NCI-H1105 (cell line): ENCODE measurements at places on chromosomes 11 and 22.

- DNase-seq = no peak
Measured at GRCh38 chr11:91178366-91178765, 955.5 kb upstream of the CHORDC1 start.

GRCh38 chr11:134647066-134647743 is 235.2 kb upstream of the B3GAT1 start:
- no peak for DNase-seq

DNA sequence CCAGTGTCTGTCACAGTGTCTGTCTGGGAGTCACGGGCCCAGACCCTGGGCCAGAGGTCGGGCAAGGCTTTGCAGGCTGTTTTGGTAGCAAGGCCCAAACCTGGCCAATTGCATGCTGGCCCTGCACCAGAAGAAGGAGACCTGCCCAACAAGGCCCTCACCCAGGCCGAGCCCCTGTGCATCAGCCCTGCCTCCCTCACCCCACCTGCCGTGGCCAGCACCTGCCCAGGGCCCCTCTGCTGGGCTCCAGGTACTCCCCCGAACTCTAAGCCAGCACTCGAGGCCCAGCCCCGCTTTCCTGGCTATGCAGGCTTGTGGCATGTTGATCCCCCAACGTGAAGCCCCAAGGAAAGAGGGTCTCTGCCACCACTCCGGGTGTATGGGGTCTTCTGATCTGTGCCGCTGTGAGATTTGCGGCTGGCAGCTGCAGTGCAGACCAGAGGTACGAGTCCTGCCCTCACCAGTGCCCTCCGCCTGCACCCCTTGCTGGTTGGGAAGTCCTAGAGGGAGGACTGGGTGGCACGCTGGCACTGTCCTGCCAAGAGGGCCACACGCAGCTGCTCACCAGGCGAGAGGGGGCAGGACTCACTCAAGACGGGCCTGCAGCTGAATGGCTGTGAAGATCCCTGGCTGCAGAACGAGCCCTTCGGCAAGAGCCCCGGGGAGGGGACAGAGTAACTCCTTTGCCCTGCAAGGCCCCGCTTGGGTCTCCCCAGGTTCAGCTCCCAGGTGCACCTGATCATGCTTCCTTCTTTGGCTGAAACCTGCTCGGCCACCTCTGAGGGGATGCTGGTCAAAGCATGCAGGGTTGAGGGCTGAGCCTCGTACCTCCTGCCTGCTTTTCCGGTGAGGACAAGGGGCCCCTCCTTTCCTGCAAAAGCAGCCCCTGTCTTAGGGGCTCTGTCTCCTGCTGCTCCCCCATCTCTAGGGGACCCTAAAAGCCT is 6.7 kb upstream of the SEPTIN5 start:
- no peak for DNase-seq

DNA sequence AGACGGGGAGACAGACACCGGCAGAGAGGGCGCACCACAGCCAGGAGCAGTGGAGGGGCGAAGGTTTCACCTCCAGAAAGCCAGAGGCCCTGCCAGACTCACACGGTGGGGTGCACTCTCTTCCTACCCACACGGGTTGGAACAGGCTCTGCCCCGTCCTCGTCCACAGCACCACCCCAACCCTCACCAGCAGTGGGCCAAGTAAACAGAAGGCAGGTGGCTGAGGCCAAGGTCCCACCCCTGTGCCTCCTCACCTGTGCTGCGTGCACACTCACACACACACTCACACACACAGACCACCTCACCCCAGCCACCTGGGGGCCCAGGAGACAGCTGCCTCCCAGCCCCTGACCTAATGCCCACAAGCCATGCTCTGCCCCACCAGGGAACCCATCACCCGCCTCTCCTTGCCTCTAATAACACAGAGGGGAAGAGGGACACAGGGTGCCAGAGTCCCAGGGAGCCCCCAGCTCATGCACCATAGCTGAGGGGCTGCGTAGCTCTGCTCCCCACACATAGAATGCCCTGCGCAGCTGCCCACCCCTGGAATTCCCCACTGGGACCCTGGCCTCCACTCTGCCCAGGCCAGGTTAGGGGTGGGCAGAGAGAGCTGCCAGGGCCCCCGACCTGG is 3.1 kb downstream of the CYB5R3 start:
- no peak for DNase-seq

DNA sequence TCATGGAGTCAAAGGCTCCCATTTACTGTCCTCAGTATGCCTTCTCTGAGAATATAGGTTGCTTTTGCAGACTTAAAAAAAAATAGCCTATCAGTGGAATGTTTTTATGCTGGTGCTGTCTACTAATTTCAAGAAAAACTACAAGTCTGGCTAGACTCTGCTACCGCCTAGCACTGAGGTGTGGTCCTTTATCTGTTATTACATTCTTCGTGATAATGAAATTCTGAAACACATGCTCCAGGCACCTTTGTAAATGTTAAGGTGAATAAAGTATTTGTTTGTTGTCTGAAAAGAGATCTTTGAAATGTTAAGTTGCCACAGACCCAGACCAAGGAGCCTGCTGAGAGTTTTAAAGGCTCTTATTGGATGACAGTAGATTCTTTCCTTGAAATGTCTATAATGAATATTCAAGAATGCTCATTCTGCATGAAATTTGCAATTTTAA is 95.3 kb downstream of the DBX1 start:
- DNase-seq = no peak

DNA sequence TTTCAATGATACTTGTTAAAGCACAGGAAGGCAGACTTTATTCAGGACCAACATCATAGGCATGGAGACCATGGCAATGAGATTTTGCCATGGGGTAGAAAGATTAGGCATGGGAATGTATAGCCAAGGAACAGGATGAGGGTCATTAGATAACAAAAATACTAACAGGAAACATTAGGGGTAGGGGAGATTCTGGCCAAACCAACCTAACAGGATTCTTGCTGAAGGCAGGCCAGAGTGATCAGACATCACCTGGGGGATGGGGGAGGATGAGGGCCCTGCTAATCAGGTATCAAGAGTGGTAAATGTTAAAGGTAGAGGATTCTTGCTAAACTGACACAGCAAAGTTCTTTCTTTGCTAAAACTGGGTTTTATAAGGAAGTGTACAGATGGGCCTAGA is 481.8 kb downstream of the ETS1 start:
- DNase-seq = no peak

GRCh38 chr11:25775603-25776002 is 556.3 kb upstream of the ANO3 start:
- no peak for DNase-seq

- no peak for DNase-seq
Measured at GRCh38 chr22:49775867-49776511, 51.7 kb downstream of the BRD1 start.
